ENCODE measurements at places on chromosomes 3 and 15. TPM values are rescaled to one million over a fixed set of nuclear protein-coding genes. Genes with fewer than 3 reads are reported as not detected.

GRCh38 chr3:43958005-43958770 lies 267.4 kb downstream of the ABHD5 start:
- no peak for DNase-seq

GRCh38 chr3:123113889-123114450 lies 47.1 kb downstream of the PDIA5 start:
- DNase-seq, result no peak

- DNase-seq, result peak; percentile 58
Observed at GRCh38 chr15:25849157-25849921, 13.8 kb downstream of the ATP10A start.

- DNase-seq, result no peak
Observed at GRCh38 chr15:63172851-63173451, 15.7 kb upstream of the RPS27L start.

DNA sequence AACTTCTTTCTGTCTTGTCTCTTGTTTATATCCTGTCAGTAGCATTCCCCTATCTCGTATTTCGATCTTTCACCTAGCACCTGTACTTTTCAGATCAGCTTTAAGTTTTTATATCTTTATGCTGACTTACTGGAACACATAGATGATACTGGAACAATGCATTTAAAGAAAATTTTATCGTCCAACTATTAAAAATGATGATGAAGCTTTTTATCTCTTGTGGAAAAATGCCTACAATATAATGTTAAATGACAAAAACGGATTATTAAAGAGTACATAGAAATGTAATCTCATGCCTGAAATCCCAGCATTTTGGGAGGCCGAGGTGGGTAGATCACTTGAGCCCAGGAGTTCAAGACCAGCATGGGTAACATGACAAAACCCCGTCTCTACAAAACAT lies 139.5 kb downstream of the ZPLD1 start:
- no peak for DNase-seq

The CFAP100 gene
- total RNA-seq, result not detected

DNA sequence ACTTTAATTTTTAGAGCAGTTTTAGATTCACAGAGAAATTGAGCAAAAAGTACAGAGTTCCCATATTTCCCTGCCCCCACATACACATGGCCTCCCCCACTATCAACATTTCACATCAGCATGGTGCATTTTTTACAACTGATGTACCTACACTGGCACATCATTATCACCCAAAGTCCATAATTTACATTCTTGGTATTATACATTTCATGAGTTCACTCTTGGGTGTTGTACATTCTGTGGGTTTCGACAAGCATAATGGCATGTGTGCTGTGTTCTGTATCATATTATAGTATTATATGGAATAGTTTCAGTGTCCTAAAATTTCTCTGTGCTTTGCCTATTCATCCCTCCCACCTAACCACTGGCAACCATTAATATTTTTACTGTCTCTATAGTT lies 419.8 kb upstream of the THBS1 start:
- no peak for DNase-seq

Data from HT1080 (cell line).